ENCODE measurements at places on chromosomes 7 and 10.

- DNase-seq, result no peak
These were observed 3.5 kb downstream of the ELMO1 start for GRCh38 chr7:37445064-37445723.

- peak; percentile 81 for DNase-seq
These were observed 8.7 kb upstream of the BHLHA15 start for GRCh38 chr7:98202367-98203195.

- DNase-seq, result no peak
These were observed 73.9 kb downstream of the PCGF5 start for GRCh38 chr10:91294134-91294906.

GRCh38 chr10:113179966-113180365 is 229.9 kb downstream of the TCF7L2 start:
- no peak for DNase-seq

DNA sequence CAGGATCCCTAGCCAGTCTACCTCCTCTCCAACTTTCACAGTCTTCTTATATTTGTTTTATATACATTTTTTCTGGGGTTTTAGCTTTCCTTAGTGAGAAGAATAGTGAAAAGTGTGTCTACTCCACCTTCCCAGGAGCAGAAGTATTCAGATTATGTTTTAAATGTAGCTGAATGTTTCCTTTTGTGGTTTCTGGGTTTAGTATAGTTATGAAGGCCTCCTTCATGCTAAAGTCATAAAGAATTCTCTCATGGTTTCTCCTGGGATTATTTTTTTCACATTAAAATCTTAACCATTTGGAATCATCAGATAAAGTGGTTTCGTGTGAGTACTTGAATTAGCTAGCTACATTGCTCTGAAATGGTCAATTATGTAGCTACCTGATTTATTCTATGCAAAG is 50.9 kb downstream of the ANKMY2 start:
- no peak for DNase-seq

DNA sequence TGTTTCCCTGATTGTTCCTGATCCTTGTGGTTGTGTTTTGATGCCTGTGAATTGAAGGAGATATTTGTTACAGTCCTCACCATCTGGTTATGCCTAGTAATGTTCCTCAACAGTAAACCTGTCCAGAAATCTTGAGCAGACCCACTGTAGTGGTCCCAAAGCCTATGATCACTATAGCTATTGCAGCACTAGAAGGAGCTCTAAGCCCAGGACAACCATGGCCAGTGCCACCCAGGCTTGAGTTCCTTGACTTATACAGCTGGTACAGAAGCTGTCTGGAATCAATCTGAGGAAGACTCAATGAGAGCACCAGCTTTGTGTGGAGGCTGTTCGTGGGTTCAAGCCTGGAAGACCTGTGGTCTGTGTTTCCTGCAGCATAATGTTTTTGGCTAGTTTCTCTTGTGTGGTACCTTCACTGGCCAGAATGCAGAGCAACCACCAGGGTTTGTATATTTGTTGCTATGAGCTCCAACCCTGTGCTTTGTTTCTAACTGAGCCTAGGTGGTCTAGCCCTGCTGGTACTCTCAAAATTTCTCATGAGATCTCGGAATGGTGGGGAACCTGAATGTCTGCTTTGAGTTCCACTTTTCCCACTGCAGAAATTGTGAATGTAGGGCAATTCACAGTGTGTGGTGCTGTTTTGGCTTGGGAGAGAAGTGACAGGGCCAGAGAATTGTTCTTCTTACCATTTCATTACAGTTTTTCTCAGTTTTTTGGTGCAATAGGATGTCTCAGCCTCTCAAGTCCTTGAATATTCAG is 355.2 kb downstream of the SUGCT start:
- no peak for DNase-seq

GRCh38 chr10:20682782-20683181 is 214.3 kb downstream of the NEBL start:
- DNase-seq, result no peak

GRCh38 chr7:129285111-129285510 is 60.3 kb downstream of the AHCYL2 start:
- no peak for DNase-seq

- DNase-seq, result no peak
These were observed 143.3 kb upstream of the GPR26 start for GRCh38 chr10:123522702-123523312.

GRCh38 chr10:36469585-36469984 is 655.8 kb upstream of the ANKRD30A start:
- no peak for DNase-seq

DNA sequence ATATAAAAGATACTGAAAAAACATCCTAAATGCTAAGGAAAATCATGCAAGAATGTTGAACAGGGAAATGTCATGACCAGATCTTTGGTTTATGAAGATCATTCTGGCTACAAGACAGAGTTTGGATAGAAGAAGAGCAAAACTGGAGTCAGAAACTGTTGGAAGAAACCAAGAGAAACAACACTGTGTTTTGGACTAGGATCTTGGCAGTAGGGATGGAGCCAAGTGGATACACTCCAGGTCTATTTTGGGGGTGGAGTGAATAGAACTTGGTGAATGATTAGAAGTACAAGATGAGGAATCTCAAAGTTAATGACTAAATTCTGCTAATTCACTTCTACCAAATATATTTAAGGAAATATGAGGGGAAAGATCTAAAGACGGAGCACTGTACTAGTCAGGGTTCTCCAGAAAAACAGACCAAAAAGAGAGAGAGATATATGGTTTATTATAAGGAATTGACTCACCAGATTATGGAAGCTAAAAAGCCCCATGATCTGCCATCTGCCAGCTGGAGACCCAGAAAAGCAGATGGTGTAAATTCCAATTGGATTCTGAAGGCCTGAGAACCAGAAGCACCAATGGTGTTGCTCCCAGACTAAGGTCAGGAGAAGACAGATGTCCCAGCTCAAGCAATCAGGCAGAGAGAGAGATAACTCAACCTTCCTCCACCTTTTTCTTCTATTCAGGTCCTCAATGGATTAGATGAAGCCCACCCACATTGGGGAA is 254.9 kb downstream of the TRIL start:
- DNase-seq, result no peak

GRCh38 chr7:101232141-101232850 is 5.3 kb downstream of the CLDN15 start:
- DNase-seq, result no peak

- no peak for DNase-seq
These were observed 59.8 kb downstream of the COA1 start for GRCh38 chr7:43669286-43670081.

DNA sequence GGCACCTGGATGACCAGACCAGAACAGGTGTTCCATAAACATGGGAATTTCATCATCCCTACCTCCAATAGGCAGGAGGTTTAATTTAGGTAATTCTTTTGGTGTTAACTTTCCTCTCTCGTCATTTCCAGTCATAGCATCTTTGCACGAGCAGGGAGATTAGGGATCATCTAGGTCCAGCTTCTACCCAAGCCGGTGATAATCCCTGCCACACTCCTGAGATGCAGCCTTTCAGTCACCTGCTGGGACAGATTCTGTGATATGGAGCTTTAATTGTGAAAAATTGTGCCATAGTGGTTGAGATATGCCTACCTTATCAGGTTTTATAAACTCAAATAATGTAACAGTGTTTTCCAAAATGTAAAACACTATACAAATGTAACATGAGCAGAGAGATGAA is 191.8 kb upstream of the AOAH start:
- no peak for DNase-seq

- no peak for DNase-seq
These were observed 67.1 kb downstream of the GNAT3 start for GRCh38 chr7:80444811-80445210.

DNA sequence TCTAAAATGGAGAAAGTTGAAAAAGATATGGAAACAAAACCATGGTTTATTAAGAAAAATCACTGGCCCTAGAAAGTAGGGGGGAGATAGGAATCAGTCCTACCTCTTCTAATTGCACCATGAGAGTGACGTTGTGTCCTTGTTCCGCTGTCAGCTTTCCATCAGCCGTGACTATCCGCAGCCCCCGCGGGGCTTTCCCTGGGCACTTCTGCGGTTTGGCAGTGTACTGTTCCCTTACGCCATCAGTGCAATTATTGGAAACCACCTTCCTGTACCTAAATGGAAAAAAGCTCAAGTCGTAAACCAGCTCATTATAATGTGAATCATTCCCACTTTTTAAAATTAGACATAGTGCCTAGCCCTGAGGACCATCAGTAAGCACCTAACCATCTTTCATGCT is 512.2 kb downstream of the SORCS1 start:
- no peak for DNase-seq

DNA sequence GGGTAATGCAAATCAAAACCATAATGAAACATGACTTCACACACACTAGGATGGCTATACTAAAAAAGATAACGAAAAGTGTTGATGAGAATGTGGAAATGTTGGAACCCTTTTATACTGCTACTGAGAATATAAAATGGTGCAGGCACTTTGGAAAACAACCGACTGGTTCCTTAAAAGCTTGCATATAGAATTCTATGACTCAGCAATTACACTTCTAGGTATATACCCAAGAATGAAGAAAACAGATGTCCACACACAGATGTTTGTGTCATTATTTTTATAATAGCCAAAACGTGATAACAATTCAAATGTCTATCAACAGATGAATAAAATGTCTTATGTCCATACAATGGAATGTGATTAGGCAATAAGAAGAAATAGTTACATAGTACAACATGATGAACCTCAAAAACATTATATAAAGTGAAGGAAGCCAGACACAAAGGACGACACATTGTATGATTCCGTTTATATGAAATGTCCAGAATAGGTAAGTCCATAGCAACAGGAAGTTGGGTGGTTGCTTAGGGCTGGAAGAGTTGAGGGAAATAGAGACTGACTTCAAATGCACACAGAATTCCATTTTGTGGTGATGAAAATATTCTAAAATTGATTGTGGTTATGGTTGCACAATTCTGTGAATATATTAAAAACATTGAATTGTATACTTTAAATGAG is 148.3 kb upstream of the PHYHIPL start:
- DNase-seq, result no peak

DNA sequence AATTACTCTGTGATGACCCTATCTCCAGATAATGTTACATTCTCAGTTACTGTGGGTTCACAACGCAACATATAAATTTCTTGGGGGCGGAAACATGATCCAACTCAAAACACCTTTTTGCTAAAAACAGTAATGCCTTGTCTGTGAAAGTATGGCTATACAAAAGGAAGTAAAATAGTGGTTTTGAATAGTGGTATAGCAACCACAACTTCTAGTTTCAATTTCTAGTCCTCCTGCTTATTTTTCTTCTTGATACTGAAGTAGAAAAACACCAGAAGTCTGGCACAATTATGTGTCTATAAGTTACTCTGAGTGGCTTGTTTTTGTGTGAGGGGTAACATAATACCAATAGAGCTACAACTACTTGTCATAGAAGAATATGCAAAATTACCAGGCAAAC is 21.5 kb upstream of the ZNF800 start:
- DNase-seq, result peak; percentile 33

DNA sequence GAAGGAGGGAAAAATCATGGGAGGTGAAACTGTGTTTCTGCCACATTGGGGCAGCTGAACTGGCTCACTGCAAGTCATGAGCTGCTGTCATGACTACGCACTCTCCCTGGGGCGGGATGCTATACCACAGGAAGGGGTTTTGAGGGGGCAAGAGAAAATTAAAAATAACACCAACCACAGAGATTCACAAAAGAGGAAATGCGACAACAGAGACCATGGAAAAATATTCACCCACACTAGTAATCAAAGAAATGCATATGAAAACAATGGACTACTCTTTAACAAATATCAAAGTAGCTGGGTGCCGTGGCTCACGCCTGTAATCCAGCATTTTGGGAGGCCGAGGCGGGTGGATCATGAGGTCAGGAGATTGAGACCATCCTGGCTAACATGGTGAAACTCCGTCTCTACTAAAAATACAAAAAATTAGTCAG is 65.2 kb upstream of the TM9SF3 start:
- peak; percentile 49 for DNase-seq

DNA sequence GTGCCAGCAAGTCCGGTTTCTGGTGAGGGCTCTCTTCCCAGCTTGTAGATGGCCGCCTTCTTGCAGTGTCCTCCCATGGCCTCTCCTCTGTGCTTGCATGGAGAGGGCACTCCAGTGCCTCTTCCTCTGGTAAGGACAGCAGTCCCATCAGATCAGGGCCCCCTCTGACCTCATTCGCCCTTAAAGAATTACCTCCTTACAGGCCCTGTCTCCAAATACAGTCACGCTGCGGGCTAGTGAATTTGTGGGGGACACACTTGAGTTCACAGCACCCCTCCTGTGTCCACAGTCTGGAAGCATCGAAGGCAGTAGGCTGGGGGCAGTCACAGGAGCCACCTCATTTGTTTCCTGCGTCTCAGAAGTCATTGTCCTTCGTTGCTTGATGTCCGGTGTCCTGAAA is 54.6 kb downstream of the LHPP start:
- DNase-seq, result no peak

GRCh38 chr7:158123753-158124152 is 463.9 kb downstream of the PTPRN2 start:
- no peak for DNase-seq

DNA sequence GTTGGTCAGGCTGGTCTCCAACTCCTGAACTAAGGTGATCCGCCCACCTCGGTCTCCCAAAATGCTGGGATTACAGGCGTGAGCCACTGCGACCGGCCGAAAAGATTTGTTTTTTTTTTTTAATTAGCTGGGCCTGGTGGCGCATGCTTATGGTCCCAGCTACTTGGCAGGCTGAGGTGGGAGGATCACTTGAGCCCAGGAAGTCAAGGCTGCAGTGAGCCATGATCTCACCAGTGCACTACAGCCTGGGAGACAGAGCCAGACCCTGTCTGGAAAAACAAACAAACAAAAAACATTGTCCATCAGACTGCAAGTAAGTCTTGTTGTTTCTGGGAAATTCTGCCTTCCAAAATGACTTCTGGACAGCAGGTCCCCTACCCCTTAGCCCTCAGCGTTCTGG is 16.3 kb upstream of the ZNF212 start:
- no peak for DNase-seq

DNA sequence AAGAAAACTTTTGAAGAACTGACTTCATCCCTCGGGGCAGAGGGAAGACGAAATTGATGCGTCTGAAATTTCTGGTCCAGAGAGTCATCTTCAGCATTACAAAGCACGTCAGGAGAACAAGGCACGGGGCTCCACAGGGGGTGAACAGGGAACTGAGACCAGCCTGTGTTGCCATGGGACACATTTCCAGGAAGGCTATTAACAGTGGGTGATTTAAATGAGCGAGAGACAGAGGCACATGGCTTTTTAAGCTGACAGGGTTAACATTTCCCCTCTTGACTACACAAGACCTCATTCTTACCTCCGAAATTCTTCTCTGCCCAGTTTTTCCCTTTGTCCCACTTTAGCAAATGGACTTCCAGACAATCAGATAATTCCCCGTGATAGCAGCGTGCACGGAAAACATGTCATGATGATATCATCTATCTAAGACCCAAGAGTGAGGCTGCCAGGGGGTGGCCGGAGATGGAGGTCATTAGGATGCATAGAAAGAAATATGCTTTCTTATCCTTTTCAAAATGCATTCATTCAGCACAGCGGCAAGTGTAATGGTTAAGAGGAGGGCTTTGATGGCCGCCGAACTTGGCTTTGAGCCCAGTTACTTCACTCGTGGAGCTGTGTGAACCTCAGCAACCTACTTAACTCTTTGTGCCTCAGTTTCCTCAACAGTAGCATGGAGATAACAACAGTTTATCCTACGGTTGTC is 248.0 kb downstream of the PRPF18 start:
- DNase-seq, result no peak

- no peak for DNase-seq
These were observed 35.2 kb downstream of the MCU start for GRCh38 chr10:72727130-72727529.

Data from germinal center (tissue), 1 donor.